ENCODE measurements at places on chromosomes 4 and X. TPM values are rescaled to one million over a fixed set of nuclear protein-coding genes. Genes with fewer than 3 reads are reported as not detected.

PRICKLE3 gene
- 1.8 TPM for total RNA-seq

GSX2 gene
- total RNA-seq: not detected

PLP1 gene
- total RNA-seq: not detected

CT45A10 gene
- total RNA-seq: not detected

CFAP99 gene
- total RNA-seq: not detected

UGT2B28 gene
- not detected for total RNA-seq

SPANXB1 gene
- not detected for total RNA-seq

DGKK gene
- not detected for total RNA-seq

SMR3B gene
- not detected for total RNA-seq

VCX3B gene
- not detected for total RNA-seq

VCX3A gene
- total RNA-seq: not detected

DNA sequence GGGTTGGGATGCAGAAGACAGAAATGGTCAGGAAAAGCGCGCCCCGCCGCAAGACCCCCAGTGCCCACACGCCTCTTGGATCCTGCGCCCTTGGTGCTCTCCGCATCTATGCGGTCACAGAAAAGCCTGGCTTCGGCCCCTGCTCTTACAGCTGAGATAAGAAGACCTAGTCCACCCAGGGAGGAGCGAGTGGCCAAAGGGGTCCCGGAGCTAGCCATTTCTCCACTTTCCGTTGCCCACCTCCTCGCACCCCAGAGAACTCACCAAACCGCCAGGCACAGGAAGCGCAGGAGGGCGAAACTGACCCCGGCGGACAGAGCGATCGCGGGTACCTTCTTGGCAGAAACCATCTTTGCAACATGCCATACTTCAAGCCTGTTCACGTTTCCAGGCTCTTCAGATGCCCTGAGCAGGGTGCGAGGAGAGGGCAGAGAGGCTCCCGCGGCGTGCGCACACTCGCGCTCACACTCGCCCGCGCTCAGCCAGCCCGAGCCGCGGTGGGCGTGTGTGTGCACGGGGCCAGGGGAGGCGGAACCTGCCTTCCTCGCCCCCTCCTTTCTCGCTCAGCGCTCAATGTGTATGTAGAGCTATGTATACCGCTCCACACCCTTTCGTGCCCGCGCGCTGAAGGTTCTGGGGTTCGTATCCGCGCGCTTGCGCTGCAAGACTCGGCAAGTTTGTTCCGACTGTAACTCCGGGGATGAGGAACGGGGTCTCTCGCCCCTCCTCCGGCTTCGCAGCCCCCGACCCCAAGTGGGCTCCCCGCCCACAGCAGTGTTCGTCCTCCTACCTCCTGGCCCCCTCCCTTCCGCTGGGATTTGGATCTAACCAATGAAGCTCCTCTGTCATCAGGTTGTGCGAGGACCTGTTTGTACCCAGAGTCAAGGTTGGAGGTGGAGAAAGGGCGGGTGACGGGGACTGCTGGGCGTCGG is at the start of gene GABRA4:
Gene GABRA4 (minus strand): TSS at position 507 of the 932 bp plus-strand sequence. CDS start 157 bp downstream, at position 350.
- DNase-seq: no peak

DNA sequence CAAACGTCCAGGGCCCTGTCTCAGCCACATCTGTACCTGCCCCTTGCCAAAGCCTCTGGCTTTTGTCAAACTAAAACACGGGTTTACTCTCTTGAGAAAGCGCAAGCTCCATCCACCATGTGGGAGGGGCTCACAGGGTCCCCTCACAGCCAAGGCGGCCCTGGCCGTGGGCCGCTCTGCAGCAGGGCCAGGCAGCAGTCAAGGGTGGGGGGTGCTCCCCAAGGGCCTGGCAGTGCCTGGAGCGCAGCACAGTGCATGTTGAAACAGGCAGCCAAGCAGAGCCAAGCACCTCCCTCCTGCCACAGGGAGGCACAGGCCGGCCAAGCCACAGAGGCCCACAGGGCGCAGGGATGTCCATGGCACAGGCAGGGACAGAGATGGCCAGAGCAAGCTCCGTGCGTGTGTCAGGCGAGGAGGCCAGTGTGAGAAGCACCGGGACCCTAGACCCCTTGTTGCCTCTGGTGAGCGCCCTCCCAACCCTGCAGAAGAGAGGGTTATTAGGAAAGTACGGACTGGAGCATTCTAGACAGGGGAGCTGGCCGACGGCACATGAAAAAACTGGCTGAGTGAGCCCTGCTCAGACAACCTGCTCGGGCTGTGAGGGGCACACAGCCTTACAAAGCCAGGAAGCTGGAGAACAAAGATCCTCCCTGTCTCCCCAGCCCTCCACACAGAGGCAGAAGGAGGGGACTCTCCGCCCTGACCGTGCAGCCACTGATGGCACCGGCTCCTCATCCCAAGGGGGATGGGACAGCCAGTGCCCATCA is 39.0 kb downstream of the FAM53A start:
- DNase-seq: no peak

GRCh38 chrX:68045008-68045577 is 388.2 kb downstream of the OPHN1 start:
- DNase-seq: no peak

- no peak for DNase-seq
Measured at GRCh38 chrX:70042399-70043371, 7.1 kb downstream of the AWAT2 start.

- DNase-seq: no peak
Measured at GRCh38 chr4:22389240-22389870, 126.5 kb downstream of the ADGRA3 start.

DNA sequence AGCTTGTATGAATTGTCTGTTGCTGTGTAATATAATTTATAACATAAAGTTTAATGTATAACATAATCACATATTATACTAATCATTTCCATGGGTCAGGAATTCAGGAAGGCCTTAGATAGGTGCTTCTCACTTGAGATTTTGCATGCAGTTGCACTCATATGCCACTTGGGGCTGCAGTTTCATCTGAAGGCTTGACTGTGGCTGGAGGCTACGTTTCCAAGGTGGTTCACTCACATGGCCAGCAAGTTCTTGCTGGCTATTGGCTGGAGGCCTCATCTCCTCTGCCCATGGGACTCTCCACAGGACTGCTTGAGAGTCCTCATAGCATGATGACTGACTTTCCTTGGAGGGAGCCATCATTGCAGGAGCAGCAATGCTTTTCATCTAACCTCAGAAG is 53.4 kb upstream of the STX18 start:
- DNase-seq: no peak

DNA sequence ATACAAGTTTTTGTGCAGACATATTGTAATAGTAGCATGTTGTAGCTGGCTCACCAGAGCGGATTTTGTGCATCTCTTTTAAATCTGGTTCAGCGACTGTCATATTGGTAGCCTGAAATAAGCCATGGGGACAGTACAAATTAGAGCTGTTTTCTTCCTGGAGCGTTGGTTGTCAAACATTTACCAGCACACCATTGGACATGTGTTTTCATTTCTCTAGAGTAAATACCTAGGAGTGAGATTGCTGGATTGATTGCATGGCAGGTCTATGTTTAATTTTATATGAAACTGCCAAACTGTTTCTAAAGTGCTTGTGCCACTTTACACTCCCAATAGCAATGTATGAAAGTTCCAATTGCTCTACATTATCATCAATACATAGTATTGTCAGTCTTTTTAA is 2.6 kb upstream of the ARAF start:
- no peak for DNase-seq

DNA sequence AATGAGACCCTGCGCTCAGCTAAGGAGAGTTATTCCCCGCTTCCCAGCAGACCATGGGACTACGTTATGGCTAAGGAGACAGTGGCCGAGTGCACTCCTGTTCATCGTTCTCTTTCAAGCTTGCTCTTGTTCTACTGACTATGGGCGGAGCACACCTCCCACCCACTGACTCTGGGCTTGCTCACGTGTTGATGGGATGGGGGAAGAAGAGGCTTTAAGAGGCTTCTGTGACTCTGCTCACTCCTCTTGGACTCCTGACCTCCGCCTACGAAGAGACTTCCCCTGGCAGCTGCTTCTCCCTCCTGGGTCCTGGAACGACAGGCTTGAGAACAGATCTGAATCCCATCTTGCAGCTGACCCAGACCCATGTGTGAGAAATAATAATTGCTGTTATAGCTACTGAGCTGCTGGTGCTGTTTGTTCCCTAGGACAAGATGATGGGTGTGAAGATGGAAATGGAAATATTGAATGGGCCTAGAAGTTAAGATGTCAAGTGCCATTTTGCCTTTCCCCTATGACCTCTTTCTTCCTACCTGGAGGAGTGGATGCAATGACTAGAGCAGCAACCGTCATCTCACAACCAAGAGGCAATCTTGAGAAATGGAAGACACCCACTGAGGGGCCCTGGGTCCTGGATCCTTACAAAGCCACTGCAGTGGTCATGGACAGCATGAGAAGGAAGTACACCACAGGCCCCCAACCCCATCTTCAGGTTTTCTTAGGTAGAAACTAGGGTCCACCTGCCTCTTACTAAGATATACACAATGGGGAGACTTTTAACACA is 38.7 kb upstream of the IRAK1 start:
- DNase-seq: no peak

GRCh38 chr4:127622921-127623796 is 9.6 kb upstream of the INTU start:
- DNase-seq: no peak

DNA sequence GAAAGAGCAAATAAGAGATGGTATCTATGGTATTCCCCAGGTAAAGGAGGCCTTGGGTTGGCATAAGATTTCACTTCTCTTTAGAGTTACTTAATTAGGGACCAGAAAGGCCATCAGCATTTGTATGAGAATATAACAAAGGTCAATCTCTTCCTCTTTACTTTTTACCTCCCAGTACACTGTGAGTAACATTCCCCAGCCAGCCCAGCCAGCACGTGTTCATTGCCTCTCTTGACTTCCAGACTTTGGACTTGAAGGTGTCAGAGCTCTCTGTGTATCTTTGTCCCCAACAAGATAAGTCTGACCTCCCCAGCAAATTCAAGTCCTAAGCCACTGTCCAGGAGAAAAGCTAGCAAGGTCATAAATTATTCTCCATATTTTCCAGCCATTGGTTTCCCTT is 110.5 kb downstream of the AR start:
- no peak for DNase-seq

GRCh38 chrX:134002921-134003615 is 17.7 kb upstream of the GPC3 start:
- DNase-seq: no peak

- DNase-seq: no peak
Measured at GRCh38 chrX:129737916-129738315, 863 bp upstream of the XPNPEP2 start.

DNA sequence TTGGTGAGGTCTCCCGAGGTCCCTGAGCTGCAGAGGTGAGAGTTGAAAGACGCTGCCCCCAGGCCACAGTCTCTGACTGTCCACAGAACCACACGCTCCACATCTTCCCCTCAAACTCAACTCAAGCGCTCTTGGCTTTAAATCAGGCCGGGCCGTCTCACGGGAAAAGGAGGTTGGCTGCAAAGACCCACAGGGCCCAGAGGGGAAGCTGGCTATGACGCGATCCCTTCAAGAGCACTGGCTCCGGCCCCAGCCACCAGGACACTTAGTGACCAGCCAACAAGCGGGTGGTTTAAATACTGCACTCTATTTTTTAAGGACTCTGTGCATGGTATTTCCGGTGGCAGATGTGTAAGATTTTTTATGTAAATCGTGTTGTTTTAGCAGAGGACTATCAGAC is 19.9 kb downstream of the LRPAP1 start:
- DNase-seq: no peak

DNA sequence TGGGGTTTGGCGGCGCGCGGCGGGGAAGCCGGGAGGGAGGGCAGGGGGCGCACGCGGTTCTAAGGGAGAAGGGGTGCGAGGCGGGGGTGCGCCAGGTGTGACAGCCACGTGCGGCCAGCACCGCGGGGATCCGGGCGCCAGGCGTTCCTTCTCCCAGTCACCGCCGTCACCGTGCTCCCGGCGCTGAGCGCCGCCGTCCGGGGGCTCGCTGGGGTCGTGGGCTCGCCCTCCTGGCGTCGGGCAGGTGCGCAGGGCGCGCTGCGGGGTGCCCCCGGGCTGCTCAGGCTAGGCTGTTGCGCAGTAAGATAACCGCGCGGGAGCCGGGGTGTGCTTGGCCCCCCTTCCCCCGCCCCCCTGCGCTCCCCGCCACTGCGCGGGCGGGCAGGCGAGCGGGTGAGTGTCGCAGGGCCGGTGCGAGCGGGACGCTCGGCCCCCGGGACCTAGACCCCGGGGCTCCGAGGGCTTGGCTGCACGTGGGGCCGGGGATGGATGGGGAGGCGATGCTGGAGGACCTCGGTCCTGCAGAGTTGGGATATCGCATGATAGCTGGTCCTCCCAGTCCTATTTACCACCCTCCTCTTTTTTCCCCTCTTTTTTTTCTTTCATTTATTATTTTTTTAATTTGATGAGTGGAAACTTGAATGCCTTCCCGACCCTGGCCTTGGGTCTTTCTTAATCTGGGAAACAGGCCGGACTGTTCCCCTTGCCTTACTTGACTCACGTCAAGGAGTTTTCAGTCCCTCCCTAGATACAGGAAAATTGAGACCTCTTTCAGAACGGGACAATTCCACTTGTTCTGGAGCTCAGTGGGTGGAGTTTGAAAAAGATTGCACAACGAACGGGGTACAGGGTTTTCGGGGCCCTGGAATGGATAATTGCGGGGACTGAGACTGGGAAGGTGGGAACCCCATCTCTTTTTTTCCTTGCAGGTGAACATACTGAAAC is 797 bp downstream of the TXLNG start:
- peak; percentile 44 for DNase-seq

DNA sequence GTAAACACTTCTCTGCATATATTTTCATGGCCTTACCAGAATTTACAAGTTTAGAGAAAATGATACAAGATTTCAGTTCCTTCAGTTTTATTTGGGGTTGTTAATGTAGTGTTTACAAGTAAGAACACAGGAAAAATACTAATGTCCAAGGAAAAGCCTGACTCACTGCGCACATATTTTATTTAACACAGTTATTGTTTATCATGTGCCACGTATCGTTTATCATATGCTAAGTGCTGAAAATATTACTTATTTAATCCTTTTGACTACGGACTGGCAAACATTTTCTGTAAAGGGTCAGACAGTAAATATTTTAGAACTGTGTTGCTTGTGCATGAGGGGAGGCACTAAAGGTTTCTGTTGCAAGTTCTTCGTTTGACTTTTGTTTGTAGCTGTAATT is 794 bp downstream of the HSD17B13 start:
- DNase-seq: no peak

- no peak for DNase-seq
Measured at GRCh38 chrX:120839491-120839890, 36.2 kb downstream of the CT47B1 start.
